Tibial nerve (tissue), 4 donors: ENCODE measurements at places on chromosomes 6 and 20.

DNA sequence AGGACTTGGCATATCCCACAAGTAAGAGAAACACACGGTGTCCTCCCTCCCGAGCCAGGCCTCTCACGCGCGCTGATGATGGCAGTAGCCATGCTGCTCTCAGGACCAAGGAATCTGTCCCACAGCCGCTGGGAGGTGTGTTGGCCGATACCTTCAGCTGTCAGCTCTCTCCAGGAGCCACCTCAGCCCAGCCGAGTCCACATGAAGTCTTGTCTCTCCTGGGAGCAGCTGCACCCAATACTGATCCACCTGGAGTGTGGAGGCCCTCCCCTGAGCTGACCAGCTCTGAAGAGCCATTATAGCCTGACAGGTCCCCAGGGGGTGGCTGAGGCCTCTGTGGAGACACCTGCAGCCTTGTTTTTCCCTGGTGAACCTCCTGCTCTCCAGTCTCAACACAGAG, 23.8 kb upstream of the NXT1 start:
- H3K4me3 ChIP-seq, result no peak overlapping the region
- no peak overlapping the region for H3K27ac ChIP-seq
- no peaks in the 10 kb centered on the region for H3K4me1 ChIP-seq
- no peaks in the 10 kb centered on the region for H3K36me3 ChIP-seq
- DNase-seq, result no peak

DNA sequence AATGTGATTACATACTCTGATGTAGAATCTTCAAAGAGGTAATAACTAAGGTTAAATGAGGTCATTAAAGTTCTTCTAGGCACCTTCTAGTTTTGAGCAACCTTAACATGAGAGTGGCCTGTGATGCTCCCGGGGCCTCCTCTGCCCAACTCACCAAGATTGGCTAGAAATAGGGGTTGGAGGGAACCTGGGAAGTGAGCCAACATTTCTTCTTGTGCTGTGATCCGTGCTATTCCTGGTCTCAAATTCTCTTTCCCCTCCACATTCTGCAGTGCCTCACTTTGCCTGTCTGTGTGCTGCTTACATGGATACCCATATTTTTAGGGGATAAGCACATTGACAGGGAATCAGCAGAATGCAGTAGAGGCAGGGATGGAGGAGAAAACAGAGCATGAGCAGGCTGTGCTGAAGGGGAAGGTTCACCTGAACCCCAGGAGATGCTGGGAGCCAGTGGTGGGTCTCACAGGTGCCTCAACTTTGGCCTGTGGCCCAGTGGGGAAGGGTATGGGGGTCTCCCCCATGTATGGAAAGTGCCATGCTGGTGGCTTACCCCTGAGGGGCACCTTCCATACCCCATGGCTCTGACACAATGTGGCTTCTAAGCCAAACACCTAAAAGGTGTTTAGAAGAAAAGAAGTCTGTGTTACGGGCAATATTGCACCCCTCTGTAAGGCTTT, 164.7 kb upstream of the CHD6 start:
- H3K36me3 ChIP-seq, result no peaks in the 10 kb centered on the region
- no peak overlapping the region for H3K27ac ChIP-seq
- H3K4me3 ChIP-seq, result no peak overlapping the region
- no peaks in the 10 kb centered on the region for H3K4me1 ChIP-seq
- DNase-seq, result no peak

- no peak overlapping the region for H3K27ac ChIP-seq
- no peaks in the 10 kb centered on the region for H3K4me1 ChIP-seq
- no peak for DNase-seq
- H3K27me3 ChIP-seq, result no peaks in the 10 kb centered on the region
- no peak overlapping the region for H3K4me3 ChIP-seq
Observed at GRCh38 chr6:123841067-123841896, 37.6 kb downstream of the NKAIN2 start.

DNA sequence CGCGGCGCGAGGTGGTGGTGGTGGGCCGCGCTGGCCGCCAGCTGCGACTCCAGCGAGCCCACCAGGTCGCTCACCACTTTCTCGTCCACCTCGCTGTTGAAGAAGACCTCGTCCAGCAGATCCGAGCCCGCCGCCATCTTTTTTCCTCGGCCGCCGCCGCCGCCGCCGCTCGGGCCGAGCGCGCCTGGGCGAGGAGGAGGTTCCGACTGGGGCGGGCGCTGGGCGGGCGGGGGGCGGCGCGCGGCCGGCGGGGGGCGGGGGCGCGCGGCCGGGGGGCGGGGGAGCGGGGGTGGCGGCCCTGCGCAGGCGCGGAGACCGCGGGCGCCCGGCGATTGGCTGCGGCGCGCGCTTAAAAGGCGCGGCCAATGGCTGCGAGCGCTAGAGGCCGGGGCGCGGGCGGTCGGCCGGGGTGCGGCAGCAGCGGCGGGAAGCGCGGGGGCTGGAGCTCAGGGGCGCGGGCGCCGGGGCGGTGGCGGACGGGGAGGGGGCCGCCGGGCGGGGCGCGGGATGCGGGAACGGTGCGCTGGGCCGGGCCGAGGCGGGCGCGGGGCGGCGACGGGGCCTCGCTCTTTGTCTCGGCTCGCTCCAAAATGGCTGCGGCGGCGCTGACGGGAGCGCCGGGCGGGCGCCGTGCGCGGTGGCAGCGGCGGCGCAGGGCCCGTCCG, at the start of gene TAF4:
TSS of gene TAF4 (minus strand) at position 208 of the 665 bp plus-strand sequence. CDS start at position 137, 71 bp downstream.
- peak within 1 kb of the TSS; percentile 91 for H3K27ac ChIP-seq
- H3K4me1 ChIP-seq, result no peaks in the 10 kb centered on the region
- peak within 1 kb of the TSS; percentile 81 for H3K4me3 ChIP-seq
- H3K27me3 ChIP-seq, result peaks cover 4% of the 10 kb centered on the region
- peak; percentile 39 for DNase-seq

- peak overlapping the region; percentile 68 for H3K27ac ChIP-seq
- no peaks in the 10 kb centered on the region for H3K27me3 ChIP-seq
- H3K36me3 ChIP-seq, result no peaks in the 10 kb centered on the region
- no peaks in the 10 kb centered on the region for H3K4me1 ChIP-seq
- no peak overlapping the region for H3K4me3 ChIP-seq
- peak; percentile 16 for DNase-seq
Observed at GRCh38 chr20:18739751-18740166, 73.8 kb upstream of the SCP2D1 start.

GRCh38 chr6:14371530-14371929, 254.0 kb downstream of the CD83 start:
- H3K36me3 ChIP-seq, result no peaks in the 10 kb centered on the region
- no peak for DNase-seq
- H3K4me1 ChIP-seq, result no peaks in the 10 kb centered on the region

DNA sequence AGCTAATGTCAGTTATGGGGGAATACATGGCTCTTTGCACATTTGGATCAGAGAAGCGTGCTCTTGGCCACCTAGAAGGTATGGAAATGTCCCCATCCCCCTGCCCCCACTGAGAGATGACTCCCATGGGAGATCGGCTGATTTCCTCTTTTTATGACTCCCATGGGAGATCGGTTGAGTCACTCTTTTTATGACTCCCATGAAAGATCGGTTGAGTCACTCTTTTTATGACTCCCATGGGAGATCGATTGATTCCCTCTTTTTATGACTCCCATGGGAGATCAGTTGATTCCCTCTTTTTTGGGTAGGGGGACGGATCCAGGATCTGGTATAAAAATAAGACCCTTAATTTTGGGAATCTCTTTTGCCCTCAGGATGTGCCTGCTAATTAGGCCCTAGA, 10.3 kb upstream of the TAAR9 start:
- no peaks in the 10 kb centered on the region for H3K36me3 ChIP-seq
- H3K4me3 ChIP-seq, result no peak overlapping the region
- no peak overlapping the region for H3K27ac ChIP-seq

DNA sequence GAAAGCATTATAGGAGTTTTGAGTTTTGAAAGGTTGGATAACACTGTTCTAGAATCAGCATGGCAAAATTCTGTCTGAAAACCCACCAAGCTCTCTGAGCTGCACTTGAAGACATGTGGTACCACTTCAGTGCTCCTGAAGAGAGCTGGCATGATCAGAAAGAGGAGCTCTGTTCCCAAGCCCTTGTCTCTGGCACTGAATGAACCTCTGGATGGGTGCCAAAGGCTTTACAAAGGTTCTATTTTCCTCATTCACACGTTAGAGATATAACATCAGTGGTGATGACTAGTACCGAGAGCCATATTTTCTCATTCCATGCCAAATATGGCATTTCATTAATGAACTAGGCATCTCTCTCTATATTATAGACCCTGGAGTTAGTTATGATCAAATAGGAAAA, 301.8 kb upstream of the ID4 start:
- no peak overlapping the region for H3K4me3 ChIP-seq
- H3K27ac ChIP-seq, result no peak overlapping the region
- H3K36me3 ChIP-seq, result no peaks in the 10 kb centered on the region
- DNase-seq, result no peak

DNA sequence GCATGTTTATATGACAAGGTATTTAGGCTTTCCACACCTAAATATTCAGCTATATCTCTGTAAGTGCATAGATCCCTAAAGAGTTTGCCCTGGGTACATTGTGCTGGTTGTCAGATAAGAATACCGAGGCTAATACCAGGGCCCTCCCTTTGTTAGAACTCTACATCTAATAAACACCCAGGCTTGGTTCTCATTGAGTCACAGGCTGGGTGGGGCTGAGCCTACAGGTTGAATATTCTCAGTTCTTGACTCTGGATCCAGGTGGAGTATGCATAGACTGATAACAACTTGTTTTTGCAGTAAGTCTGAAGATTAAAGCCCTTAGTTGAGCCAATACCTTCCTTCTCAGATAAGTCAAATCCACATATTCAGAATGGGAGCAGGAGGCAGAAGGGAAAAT, 312.2 kb upstream of the FLRT3 start:
- no peaks in the 10 kb centered on the region for H3K4me1 ChIP-seq
- DNase-seq, result no peak
- H3K4me3 ChIP-seq, result no peak overlapping the region
- H3K27ac ChIP-seq, result no peak overlapping the region
- H3K36me3 ChIP-seq, result no peaks in the 10 kb centered on the region

GRCh38 chr6:129105035-129105434, 222.1 kb downstream of the LAMA2 start:
- H3K4me1 ChIP-seq, result no peaks in the 10 kb centered on the region
- no peaks in the 10 kb centered on the region for H3K27me3 ChIP-seq
- no peaks in the 10 kb centered on the region for H3K36me3 ChIP-seq
- DNase-seq, result no peak
- peak overlapping the region; percentile 77 for H3K27ac ChIP-seq
- no peak overlapping the region for H3K4me3 ChIP-seq

GRCh38 chr6:5809450-5809849, 197.3 kb downstream of the NRN1 start:
- no peak overlapping the region for H3K4me3 ChIP-seq
- no peaks in the 10 kb centered on the region for H3K27me3 ChIP-seq
- DNase-seq, result no peak

- no peaks in the 10 kb centered on the region for H3K4me1 ChIP-seq
- H3K27me3 ChIP-seq, result no peaks in the 10 kb centered on the region
- no peak for DNase-seq
- no peak overlapping the region for H3K4me3 ChIP-seq
- no peaks in the 10 kb centered on the region for H3K36me3 ChIP-seq
Observed at GRCh38 chr6:82955841-82956240, 109.8 kb downstream of the UBE3D start.

- H3K27me3 ChIP-seq, result no peaks in the 10 kb centered on the region
- H3K36me3 ChIP-seq, result no peaks in the 10 kb centered on the region
- no peak overlapping the region for H3K4me3 ChIP-seq
- DNase-seq, result no peak
- H3K4me1 ChIP-seq, result no peaks in the 10 kb centered on the region
Observed at GRCh38 chr6:14673201-14673600, 555.6 kb downstream of the CD83 start.

- no peak overlapping the region for H3K4me3 ChIP-seq
- H3K27me3 ChIP-seq, result no peaks in the 10 kb centered on the region
- no peaks in the 10 kb centered on the region for H3K4me1 ChIP-seq
- no peaks in the 10 kb centered on the region for H3K36me3 ChIP-seq
- no peak for DNase-seq
Observed at GRCh38 chr6:11290027-11290426, 57.6 kb upstream of the NEDD9 start.

DNA sequence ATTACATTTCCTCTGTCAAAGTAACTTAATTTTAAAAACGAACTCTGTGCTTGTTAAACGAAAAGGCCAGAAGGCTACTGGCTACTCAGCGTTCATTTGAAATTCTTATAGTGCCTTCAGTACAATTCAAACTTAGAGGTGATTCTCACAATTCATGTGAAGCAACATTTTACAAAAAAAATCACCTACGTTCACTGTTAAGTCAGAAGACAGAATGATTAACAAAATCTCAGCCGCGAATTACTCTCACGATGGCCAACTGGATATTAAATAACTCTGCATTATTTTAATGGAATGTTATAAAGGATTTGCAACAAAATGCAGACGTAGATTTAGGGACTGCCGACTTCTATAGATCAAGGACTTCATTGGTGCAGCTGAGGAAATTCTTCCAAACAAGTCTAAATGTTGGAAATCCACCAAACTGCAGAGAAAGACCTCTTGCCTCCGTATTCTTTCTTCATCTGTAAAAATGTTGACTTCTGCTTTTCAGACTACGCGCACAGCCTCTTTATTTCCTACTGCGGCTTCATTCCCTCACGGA, 1.6 kb upstream of the QKI start:
- H3K4me3 ChIP-seq, result peak overlapping the region; percentile 95
- no peaks in the 10 kb centered on the region for H3K27me3 ChIP-seq
- H3K36me3 ChIP-seq, result no peaks in the 10 kb centered on the region
- H3K4me1 ChIP-seq, result peaks cover 6% of the 10 kb centered on the region
- H3K27ac ChIP-seq, result peak overlapping the region; percentile 96
- DNase-seq, result no peak

GRCh38 chr6:42393339-42393738, 58.4 kb downstream of the TRERF1 start:
- H3K4me1 ChIP-seq, result no peaks in the 10 kb centered on the region
- H3K27me3 ChIP-seq, result no peaks in the 10 kb centered on the region
- H3K4me3 ChIP-seq, result no peak overlapping the region
- no peak overlapping the region for H3K27ac ChIP-seq
- DNase-seq, result no peak

GRCh38 chr6:53879608-53880007, 84.8 kb downstream of the LRRC1 start:
- no peak for DNase-seq
- no peaks in the 10 kb centered on the region for H3K4me1 ChIP-seq
- no peaks in the 10 kb centered on the region for H3K27me3 ChIP-seq

DNA sequence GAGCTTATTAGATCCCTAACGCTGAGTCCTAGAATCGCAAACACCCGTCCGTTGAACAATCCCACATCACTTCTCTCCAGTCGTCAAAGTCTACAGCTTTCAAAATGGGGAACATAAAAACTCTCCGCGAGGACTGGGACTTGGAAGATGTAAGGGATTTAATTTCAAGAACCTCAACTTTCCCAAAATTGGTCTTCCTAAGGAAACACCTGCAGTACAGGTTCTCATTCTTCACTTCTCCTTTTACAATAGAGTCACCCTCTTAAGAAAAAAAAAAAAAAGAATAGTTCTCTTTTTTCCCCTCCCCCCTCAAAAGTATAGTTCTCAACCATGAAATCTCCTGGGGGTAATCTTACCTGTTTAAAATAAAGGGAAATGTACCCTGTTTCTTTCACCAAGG, 6.6 kb upstream of the ZBTB22 start:
- peak overlapping the region; percentile 45 for H3K4me3 ChIP-seq
- H3K36me3 ChIP-seq, result peaks cover 11% of the 10 kb centered on the region
- no peaks in the 10 kb centered on the region for H3K27me3 ChIP-seq
- no peaks in the 10 kb centered on the region for H3K4me1 ChIP-seq
- DNase-seq, result no peak

- H3K4me1 ChIP-seq, result no peaks in the 10 kb centered on the region
- no peaks in the 10 kb centered on the region for H3K27me3 ChIP-seq
- H3K36me3 ChIP-seq, result no peaks in the 10 kb centered on the region
- no peak for DNase-seq
Observed at GRCh38 chr20:44851545-44851944, 34.0 kb upstream of the YWHAB start.

GRCh38 chr6:44100088-44100550, 27.1 kb downstream of the MRPL14 start:
- peaks cover 32% of the 10 kb centered on the region for H3K36me3 ChIP-seq
- no peaks in the 10 kb centered on the region for H3K4me1 ChIP-seq
- DNase-seq, result no peak
